Bronchus fibroblast of lung (primary cell): ENCODE measurements at places on chromosomes 3 and 15. TPM values are rescaled to one million over a fixed set of nuclear protein-coding genes. Genes with fewer than 3 reads are reported as not detected.

Gene PIK3R4
- total RNA-seq, result 27.7 and 29.1 TPM in 2 replicates

Gene MANF
- total RNA-seq, result 78.0 and 87.9 TPM in 2 replicates

Gene USP19
- 41.2 and 43.2 TPM in 2 replicates for total RNA-seq

Gene ROBO2
- total RNA-seq, result 0.45 and 0.67 TPM in 2 replicates

Gene FBXO40
- total RNA-seq, result not detected in 2 replicates

Gene CHDH
- 0.15 and 0.34 TPM in 2 replicates for total RNA-seq

Gene ZKSCAN7
- total RNA-seq, result 4.8 and 5.2 TPM in 2 replicates

Gene DPPA2
- not detected in 2 replicates for total RNA-seq

Gene GMPS
- total RNA-seq, result 49.9 and 50.6 TPM in 2 replicates

Gene GMNC
- not detected in 2 replicates for total RNA-seq

Gene CELF6
- not detected in 2 replicates for total RNA-seq

Gene LTF
- not detected in 2 replicates for total RNA-seq

Gene CP
- under 0.01 and 0.17 TPM in 2 replicates for total RNA-seq

Gene PRR20G
- not detected in 2 replicates for total RNA-seq

Gene RPL29
- 2,426 and 2,542 TPM in 2 replicates for total RNA-seq

Gene C3orf22
- not detected in 2 replicates for total RNA-seq

Gene ECE2
- not detected in 2 replicates for total RNA-seq

Gene GOLGA8R
- total RNA-seq, result 0.30 and 0.50 TPM in 2 replicates

Gene SLC6A20
- not detected in 2 replicates for total RNA-seq

Gene RETNLB
- total RNA-seq, result not detected in 2 replicates

Gene GOLGA6B
- total RNA-seq, result not detected in 2 replicates

Gene ZNF385D
- total RNA-seq, result 0.59 and 1.3 TPM in 2 replicates

Gene COLQ
- 0.15 and 0.17 TPM in 2 replicates for total RNA-seq

Gene HDAC11
- 8.5 and 11.6 TPM in 2 replicates for total RNA-seq
